Sciatic nerve (tissue), 2 donors: ENCODE measurements at places on chromosomes 7 and 10. TPM values are rescaled to one million over a fixed set of nuclear protein-coding genes. Genes with fewer than 3 reads are reported as not detected.

DNA sequence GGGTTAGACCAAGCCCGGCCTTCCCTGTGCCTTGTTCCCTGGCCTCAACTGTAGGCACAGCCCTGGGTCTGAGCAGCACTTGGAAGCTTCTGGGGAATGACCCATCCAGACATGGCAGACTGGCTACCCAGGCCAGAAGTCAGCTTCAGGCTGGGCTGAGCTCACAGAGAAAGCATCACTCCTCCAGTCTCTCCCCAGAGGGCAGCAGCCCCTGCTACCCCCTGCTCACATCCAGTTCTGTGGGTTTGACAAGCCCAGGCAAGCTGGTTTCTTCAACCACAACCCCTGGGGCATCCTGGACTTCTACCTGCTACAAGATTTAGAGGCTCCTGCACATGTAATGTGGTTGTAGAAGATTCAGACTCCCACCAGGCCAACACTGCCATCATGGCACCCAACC lies 9.0 kb downstream of the C10orf71 start:
- no peak for DNase-seq

- no peak for DNase-seq
Measured at GRCh38 chr7:24840563-24840962, 83.3 kb upstream of the GSDME start.

GRCh38 chr10:85791818-85792532 lies 574.6 kb downstream of the GRID1 start:
- DNase-seq: no peak

DNA sequence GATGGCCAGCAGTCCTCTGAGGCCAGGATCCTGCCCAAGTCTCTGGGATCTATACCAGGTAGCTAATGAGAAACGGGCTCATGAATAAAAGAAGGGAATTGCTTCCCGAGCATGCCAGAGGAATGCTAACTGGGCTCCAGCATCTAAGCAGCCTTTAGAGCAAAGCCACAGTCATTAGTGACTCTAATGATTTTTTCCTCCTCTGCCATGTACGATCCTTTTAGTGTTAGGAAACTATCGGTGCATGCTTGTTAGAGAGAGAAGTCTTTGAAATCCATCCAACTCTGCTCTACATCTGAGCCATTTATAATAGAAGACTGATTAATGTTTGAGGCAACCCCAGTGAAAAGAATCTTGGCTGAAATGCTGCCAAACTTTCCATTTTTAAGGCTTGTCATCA lies 124.9 kb upstream of the TCERG1L start:
- no peak for DNase-seq

GRCh38 chr7:80918399-80918798 lies 452 bp downstream of the SEMA3C start:
- no peak for DNase-seq

GRCh38 chr7:50372923-50373322 lies 68.4 kb downstream of the IKZF1 start:
- DNase-seq: no peak

- DNase-seq: no peak
Measured at GRCh38 chr7:52758356-52758755, 277.1 kb upstream of the POM121L12 start.

DNA sequence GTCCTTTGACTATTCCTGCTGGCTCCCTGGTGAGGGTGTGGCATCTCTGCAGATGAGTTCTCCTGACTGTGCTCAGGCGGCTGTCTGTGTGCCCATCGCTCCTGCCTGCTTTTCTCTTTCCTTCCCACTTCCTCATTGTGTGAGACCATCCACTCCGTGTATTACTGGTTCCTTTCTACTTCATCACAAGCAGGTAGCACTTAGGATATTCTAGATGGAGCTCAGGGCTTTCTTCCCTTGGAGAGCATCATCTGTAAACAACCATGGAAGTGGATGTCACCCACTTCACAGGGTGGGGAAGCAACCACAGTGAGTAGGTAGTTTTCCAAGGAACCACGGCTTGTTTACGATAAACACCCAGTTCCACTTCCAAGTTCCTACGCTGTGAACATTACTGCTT lies 15.7 kb downstream of the DNAJB6 start:
- DNase-seq: no peak

GRCh38 chr10:76984559-76985443 lies 652.8 kb downstream of the KCNMA1 start:
- DNase-seq: peak; percentile 83

GRCh38 chr10:102814453-102814871 lies 22.8 kb downstream of the CYP17A1 start:
- DNase-seq: peak; percentile 78

SLIT1 gene
- 3.1 TPM for total RNA-seq

SYT15 gene
- 17.1 TPM for total RNA-seq

ADRA2A gene
- 11.4 TPM for total RNA-seq

ELFN1 gene
- total RNA-seq: 2.4 TPM
